ENCODE measurements at places on chromosomes 4 and X.

GRCh38 chr4:151930372-151930771, 169.6 kb upstream of the GATB start:
- DNase-seq: no peak

DNA sequence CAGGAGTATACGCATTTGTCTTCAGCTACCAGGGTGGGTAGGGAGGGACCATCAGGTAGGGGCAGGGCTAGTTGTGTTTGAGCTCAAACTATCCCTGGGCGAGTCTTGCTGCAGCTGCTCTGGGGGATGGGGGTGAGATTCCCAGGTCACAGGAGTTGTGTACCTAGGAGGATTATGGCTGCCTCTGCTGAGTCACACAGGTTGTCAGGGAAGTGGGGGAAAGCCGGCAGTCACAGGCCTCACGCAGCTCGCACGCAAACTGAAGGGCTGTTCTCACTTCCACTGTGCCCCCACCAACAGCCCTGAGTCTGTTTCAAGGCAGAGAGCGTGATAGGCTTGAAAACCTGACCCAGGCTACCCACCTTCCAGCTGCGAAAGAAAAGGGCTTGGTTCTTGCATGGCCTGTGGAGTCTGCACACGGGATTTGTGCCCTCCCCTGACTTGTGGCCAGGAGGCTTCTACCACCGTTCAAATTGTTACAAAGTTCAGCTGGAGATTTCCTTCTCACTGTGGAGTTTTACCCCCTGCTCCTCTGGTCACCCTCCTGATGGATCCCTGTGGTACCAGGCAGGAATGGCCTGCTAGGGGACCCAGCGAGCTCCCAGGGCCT, 63.8 kb downstream of the ARFIP1 start:
- DNase-seq: no peak

DNA sequence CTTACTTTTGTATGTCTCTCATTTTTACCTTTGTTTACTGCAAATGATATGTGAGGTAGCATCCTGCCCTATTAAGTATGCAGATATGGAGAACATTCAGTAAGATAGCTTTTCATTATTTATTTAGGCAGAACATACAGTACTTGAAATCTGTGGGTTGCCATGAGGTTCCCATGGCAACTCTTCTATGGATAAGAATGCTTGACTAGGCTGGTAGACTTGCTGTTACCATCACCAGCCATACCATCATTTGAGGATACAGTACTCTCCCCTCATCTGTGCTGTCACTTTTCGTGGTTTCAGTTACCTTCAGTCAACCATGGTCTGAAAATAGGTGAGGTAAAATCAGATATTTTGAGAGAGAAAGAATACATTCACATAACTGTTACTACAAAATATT, 56.7 kb downstream of the NAF1 start:
- DNase-seq: no peak

GRCh38 chr4:173211222-173211621, 42.6 kb downstream of the GALNT7 start:
- DNase-seq: no peak

- no peak for DNase-seq
Measured at GRCh38 chrX:40130207-40130606, 32.4 kb upstream of the BCOR start.

DNA sequence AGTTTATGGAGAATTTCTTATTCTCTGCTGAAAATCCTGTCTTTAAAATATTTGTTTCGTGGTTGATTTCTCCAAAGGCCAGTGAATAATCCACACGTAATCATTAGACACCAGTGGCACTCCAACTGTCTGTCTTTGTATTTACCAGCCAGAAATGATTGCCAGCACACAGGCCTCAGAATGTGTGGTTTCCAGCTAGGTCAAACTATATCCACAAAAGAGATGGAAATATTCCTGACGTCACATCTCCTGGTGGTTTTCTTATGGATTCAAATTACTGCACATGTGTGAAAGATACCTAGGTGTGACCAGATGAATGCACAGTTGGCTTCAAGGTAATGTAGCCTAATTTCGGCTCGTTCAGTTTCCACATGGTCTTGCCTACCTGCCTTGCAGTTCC, 27.2 kb upstream of the TENM3 start:
- DNase-seq: no peak

GRCh38 chr4:3417448-3417847, 24.3 kb upstream of the HGFAC start:
- DNase-seq: no peak

GRCh38 chrX:12771445-12772069, 19.7 kb upstream of the PRPS2 start:
- no peak for DNase-seq

DNA sequence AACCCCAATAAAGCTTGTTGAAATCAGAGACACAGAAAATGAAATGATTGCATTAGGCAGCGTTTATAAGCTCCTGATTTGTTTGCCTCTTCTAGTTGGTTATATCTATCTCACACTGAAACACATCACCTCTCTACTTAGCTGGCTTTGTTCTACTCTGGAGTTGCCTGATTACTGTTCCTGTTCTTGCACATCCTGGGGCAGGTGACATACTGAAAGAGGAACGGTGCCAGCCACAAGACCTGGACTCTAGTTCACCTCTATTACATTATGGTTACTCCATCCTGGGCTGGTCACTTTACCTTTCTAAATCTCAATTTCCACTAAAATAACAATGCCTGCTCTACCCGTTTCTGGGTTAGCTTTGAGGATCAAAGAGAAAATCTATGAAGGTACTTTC, 47.9 kb downstream of the TRIM2 start:
- no peak for DNase-seq

GRCh38 chr4:87058356-87059073, 123.7 kb downstream of the AFF1 start:
- DNase-seq: no peak

GRCh38 chr4:110458494-110459266, 17.3 kb upstream of the ENPEP start:
- no peak for DNase-seq

- no peak for DNase-seq
Measured at GRCh38 chrX:107775000-107775733, 420 bp downstream of the TSC22D3 start.

DNA sequence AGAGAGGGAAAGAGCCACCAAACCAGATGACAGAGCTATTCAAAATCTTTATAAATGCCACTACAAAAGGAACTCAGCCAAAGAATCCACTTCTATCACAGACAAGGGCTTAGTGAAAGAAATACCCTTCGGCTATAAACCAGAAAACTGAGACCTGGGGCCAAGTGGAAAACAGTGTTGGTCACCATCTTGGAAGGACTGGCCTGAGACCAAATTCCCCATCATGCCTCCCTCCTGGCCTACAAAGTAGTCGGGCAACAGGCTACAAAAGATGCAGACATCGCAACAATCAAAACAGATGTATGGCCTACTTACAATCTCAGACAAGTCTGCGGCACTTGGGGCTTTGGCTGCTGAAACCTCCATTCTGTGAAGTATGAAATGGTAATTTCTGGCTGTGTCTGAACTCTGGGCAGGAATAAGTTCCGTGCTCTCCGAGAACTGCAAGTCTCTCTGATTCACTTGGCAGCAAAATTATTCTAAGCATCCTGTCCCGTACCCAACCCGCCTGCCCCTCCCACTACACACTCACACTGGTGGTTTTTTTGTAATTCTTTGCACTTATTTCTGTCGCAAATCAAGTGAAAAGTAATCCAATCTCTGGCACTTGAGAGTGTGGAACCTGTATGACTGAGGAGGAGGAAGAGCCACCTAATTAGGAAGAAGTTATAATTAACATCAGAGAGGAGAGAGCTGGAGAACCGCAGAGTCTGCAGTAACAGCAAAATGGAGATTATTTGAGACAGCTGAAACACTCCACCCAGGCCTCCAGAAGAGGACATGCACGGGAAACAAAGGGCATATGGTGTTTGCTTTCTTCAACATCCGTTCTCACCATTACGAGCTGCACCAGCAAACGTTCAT, 87.8 kb downstream of the SH3KBP1 start:
- DNase-seq: no peak

GRCh38 chr4:8459867-8460445, 19.4 kb downstream of the TRMT44 start:
- no peak for DNase-seq

DNA sequence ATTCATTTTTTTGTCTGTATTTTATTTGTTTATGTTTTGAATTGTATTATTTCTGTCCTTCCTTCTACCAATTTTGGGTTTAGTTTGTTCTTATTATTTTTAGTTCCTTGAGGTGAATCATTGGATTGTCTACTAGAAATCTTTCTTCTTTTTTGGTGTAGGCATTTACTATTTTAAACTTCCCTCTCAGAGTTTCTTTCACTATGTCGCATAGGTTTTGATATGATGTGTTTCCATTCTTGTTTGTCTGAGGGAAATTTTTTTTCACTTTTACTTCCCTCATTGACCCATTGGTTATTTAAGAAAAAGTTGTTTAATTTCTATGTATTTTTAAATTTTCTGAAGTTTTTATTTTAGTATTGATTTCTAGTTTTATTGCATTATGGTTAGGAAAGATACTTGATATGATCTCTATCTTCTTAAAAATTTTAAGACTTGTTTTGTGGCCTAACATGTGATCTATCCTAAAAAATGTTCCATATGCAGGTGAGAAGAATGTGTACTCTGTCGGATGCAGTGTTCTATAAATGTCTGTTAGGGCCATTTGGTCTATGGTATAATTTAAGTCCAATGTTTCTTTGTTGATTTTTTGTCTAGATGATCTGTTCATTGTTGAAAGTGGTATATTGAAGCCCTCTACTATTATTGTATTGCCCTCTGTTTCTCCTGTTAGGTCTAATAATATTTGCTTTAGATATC, 68.8 kb downstream of the IL15 start:
- no peak for DNase-seq

GRCh38 chr4:8427761-8428287, 12.7 kb downstream of the ACOX3 start:
- DNase-seq: no peak

GRCh38 chr4:143313521-143313920, 23.2 kb upstream of the GAB1 start:
- no peak for DNase-seq

Measured in cerebellar nuclear complex (tissue), 1 donor.